Muscle of leg (tissue), 16 donors: ENCODE measurements at places on chromosomes 5 and 9.

GRCh38 chr5:148837383-148837782, 11.0 kb downstream of the ADRB2 start:
- DNase-seq, result no peak

DNA sequence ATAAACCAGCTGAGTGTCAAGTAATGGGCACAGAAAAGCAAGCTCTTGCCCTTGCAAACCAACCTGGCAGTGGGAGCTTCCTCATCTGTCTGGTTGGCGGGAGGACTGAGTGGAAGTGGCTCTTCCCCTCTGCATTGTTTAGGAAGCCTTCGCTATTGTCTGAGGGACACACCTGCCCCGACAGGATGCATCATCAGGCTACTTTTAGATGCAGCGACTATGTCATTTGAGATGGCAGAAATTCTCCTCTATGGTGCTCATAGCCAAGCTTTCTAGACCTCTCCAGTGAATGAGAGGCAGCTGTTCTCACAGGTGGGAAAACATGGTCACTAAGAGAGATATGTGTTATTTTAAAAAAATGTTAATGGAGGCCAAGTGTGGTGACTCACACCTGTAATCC, 104.0 kb downstream of the DOCK8 start:
- peak; percentile 17 for DNase-seq

GRCh38 chr9:90098408-90098807, 493.6 kb downstream of the GADD45G start:
- no peak for DNase-seq

GRCh38 chr5:81268521-81269196, 32.7 kb upstream of the ZCCHC9 start:
- peak; percentile 22 for DNase-seq

DNA sequence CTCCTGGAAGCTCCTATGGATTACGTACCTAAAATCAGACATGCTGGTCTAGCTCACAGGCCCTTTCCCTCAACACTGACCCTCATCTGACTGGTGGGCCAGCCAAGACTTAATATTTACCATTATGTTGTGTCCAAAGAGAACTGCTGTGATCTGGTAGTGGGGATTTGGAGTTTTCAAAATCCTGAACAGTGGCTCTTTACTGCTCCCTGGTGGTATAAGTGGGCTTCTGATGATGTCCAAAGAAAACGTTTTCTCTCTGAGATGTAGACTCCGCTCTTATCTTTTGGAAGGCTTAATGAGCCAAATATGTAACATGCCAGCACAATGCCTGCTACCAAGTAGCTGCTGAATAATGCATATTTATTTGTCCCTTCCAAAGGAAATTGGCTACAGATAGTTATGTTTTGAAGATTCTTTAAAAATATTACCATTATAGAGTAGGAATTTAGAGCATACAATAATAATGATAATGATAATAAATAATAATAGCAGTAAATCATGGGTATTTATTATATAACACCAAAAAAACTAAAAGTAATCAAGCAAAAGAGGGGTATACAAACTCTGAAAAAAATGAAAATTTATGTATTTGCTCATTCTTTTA, 406.6 kb upstream of the TNC start:
- peak; percentile 92 for DNase-seq

DNA sequence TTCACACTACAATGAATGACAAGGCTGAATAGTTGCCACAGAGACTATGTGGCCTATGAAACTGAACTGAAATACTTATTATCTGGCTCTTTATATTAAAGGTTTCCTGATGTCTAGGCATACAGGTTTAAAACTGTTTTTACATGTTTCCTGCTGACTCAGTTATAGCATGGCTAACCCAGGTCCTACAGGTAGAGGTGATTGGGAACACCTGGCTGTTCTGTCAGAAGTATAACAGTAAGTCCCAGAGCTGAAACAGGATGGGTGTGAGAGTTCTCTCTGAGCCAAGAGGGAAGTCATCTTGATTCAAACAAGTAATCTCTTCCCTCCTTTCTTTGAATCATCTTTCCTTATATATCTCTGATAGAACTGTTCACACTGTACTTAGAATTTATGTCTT, 4.9 kb upstream of the ADGRV1 start:
- DNase-seq, result no peak

DNA sequence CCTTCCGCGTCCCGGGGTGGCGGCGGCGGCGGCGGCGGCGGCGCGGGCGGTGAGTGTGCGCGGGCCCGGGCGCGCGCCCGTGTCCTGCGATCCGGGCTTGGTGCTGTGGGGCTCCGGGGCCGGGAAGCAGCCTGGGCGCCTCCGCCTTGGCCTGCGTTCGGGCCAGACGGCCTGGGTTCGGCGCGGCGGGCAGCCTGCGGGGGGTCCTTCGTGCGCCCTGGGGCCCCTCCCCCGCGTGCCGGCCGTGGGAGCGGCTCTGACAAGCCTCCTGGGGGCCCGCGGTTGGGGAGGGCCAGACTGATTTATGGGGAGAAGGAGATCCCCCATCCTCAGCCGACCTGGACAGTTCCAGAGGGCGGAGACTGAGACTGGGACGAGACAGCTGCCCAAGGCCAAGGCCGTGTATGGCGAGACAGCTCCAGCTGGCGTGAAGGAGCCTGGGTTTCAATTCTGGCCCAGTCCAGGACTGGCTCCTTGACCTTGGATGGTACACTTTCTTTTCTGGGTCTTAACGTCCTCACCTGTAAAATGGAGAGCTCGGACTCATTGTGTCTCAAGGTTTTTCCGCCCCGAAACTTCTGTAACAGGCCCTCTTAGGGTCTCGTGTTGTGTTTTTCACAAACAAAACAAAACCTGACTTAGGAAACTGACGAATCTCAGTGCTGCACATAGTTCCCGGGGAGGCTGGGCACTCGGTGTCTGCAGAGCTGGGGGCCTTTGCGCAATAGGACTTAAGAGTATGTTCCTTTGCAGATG, 603 bp downstream of the TMEM268 start:
- peak; percentile 85 for DNase-seq

- no peak for DNase-seq
Observed at GRCh38 chr9:84330246-84330645, 10.3 kb downstream of the SLC28A3 start.

- DNase-seq, result no peak
Observed at GRCh38 chr9:100466171-100466828, 6.6 kb upstream of the TMEFF1 start.

DNA sequence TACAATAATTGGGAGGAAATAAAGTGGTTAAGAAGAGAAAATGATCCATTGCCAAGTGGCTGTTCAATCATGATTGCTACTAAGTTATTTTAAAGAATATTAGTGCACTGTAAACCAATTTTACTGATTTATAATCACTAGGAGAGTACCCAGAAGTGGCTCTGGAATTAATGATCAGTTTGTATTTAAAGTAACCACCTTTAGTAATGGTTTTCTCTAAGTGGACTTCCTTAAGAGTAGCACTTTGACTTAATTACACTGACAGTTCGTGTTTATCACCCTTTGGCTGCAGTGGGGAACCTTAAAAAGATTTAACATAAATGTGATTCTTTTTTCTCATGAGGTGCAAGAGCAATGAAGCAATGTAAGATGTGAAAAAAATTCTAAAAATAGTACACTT, 310.8 kb downstream of the CDH12 start:
- DNase-seq, result no peak

- DNase-seq, result peak; percentile 36
Observed at GRCh38 chr5:174444479-174445188, 279.7 kb upstream of the MSX2 start.

GRCh38 chr5:168681556-168682183, 102.5 kb upstream of the PANK3 start:
- peak; percentile 25 for DNase-seq

GRCh38 chr9:134647359-134648080, 5.9 kb downstream of the COL5A1 start:
- DNase-seq, result no peak

GRCh38 chr5:161342886-161343285, 203.6 kb downstream of the GABRB2 start:
- no peak for DNase-seq

DNA sequence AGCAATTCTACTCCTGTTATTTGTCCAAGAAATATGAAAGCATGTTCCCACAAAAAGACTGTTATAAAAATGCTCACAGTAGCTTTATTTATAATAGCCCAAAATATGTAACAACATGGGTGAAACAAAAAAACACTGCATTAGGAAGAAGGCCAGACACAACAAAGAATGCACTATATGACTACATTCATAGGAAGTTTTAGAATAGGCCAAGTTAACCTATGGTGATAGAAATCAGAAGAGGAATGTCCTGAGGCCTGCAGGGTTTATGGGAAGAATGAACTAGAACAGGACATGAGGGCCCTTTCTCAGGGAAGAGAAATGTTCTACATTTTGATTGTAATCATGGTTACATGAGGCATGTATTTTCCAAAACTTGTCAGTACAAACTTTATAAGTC, 24.7 kb upstream of the TAS2R1 start:
- DNase-seq, result no peak

DNA sequence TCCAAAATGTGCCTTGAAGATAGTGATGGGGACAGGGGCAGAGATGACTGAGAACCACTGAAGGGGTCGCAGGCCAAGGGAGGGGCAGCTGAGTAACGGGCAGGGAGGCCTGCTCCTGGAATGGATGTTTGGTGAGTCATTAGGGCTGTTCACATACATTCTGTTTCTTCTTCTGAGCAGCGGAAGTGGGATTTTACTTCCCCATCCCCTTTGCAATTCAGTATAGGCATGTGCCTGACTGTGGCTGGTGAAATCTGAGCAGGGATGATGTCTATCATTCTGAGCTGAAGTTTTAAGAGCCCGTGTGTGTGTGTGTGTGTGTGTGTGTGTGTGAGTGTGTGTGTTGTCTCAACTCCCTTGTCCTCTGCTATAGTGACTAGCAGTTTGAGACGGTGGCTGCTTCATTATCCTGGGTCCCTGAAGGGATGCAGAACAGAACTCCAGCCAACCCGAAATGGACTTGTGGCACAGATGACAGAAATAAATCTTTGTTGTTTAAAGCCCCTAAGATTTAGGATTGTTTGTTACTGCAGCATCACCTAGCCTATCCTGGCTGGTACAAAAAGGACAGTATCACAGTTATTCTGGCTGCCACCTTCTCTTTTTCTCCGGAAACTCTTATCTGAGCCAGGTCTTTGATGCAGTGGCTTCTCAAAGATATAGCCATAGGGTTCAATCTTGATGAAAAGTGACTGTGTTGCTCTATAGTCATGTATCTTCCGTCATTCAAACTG, 29.2 kb upstream of the TGFBI start:
- peak; percentile 71 for DNase-seq

GRCh38 chr5:94086194-94086593, 344.8 kb upstream of the POU5F2 start:
- no peak for DNase-seq

DNA sequence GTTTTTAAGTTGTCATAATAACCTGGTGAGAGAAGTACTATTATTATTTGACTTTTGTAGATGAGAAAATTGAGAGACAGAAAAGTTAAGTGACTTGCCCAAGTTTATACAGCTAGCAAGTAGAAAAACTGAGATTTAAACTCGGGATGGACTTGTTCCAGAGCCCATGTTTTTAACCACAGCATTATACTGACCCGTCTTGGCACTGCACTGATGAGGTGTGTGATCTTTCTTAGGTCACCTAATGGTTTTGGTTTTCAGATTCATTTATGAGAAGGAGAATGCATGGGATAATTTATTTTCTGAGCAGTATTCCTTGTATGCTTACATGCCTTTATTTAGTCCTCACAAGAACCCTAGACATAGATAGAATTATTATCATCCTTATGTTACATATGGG, 201.8 kb upstream of the CDKN2B start:
- no peak for DNase-seq

- peak; percentile 74 for DNase-seq
Observed at GRCh38 chr5:113806904-113807303, 293.4 kb downstream of the YTHDC2 start.

GRCh38 chr9:114202849-114203248, 47.5 kb downstream of the COL27A1 start:
- no peak for DNase-seq

- no peak for DNase-seq
Observed at GRCh38 chr5:170451747-170452365, 52.0 kb upstream of the KCNIP1 start.

- no peak for DNase-seq
Observed at GRCh38 chr5:110413856-110414255, 312.6 kb downstream of the TMEM232 start.

DNA sequence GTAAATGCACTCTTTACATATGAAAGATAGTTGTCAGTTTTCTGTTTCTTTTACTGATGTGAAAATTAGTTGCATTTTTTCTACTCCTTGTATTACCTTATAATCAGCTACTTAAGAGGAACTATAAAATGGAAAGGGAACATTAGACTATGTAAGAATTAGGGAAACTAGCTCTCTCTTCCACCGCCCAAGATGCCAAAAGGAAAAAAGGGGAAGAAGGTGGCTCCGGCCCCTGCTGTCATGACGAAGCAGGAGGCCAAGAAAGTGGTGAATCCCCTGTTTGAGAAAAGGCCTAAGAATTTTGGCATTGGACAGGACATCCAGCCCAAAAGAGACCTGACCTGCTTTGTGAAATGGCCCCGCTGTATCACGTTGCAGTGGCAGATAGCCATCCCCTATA, 15.2 kb upstream of the HOMER1 start:
- DNase-seq, result peak; percentile 31

DNA sequence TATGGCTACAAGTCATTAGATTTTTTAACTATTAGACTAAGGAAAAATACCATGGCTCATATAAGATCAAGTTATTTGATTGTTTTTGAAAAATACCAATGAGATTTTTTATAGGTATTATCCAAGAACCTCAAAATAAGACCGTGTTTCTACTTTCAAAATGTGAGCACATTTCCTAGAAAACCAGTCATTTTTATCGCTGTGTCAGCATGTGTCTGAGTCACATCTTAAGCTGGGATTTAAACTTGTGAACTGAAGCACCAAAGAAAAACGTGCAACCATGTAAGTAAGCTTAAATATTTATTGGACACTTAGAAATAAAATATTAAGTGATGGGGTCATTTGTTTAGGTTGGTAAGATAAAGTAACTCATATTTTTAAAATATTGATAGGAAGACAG, 1676.0 kb upstream of the NUDT12 start:
- DNase-seq, result no peak

DNA sequence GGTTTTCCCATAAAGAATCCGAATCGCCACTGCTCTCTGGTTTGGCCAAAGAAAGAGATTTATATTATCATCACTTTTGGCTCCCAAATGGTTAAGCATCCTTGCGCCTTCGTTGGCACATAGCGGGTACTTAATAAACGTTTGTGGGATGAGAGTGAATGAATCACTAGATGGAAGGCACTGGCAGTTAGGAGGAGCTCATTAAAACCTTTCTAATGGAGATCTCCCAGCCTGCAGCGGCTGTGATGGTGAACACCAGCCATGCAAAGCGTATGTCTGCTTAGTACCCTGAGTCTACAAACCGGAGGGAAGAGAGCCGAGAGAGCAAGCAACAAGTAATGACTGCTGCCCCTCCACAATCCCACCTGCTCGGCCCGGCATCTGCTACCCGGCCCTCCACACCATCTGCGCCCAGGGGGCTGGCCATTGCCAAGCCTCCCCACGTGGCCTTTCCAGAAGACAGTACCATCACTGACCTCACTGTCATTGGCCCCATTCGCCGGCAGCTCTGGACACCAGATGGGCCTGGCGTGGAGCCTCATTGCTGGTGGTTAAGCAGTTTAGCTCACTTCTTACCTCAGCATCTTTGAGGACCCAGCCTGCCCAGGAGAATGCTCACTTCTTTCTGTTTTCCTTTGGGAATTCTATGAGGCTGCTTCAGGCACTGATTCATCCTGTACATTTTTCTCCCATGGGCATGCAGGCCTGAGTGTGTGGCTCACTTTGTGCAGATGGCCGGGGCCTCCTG, 39.3 kb upstream of the ANKRD33B start:
- peak; percentile 63 for DNase-seq

GRCh38 chr5:157279605-157280239, 13.8 kb downstream of the CYFIP2 start:
- DNase-seq, result no peak

GRCh38 chr5:2134543-2135292, 252.0 kb upstream of the IRX4 start:
- peak; percentile 14 for DNase-seq
